Dorsolateral prefrontal cortex (tissue), 122 donors: ENCODE measurements at places on chromosomes 16 and 17.

GRCh38 chr17:78127888-78128550 is 536 bp downstream of the TMC6 start:
- DNase-seq: no peak

GRCh38 chr17:61205401-61205800 is 194.2 kb upstream of the TBX2 start:
- no peak for DNase-seq

DNA sequence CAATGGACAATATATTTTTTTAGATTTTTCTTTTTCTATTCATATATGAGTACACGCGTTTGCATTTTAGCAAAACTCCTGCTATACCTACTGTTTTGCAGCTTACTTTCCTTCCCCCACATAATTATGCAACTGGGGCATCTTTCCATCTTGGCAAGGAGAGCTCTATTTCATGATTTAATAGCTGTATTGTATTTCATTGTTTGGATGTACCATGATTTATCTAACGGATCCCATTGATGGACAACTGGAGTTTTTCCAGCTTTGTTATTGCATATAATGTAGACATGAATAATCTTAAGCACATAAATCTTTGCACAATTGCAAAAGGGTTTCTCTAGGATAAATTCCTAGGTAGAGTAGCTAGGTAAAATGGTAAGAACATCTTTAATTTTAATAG is 133.9 kb downstream of the PITPNC1 start:
- no peak for DNase-seq

DNA sequence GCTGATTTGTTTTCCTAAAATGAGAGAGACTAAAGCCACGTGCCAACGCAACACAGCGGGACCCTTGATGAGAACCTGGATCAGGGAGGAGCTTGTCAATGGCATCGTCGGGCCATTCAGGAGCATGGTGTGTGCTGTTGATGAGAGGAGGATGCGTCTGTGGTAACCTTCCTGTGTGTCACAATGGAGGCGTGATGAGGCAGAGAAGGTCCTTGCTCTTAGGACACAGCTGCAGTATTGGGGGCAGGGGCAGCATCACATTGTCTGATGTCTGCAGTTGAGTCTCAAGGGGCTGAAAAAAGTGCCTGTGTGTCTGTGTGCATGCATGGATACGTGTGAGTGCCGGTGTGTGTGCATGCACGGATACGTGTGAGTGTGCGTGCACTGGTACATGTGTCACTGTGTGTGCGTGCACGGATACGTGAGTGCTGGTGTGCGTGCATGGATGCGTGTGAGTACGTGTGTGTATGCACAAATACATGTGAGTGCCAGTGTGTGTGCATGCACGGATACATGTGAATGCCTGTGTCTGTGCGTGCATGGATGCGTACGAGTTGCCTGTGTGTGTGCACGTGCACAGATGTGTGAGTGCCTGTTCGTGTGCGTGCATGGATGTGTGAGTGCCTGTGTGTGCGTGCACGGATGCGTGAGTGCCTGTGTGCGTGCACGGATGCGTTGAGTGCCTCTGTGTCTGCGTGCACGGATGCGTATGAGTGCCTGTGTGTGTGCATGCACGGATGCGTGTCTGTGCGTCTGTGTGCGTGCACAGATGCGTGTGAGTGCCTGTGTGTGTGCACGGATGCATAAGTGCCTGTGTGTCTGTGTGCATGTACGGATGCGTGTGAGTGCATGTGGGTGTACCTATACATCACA is 39.3 kb downstream of the BAIAP2 start:
- DNase-seq: no peak

GRCh38 chr17:33964344-33964979 is 290.6 kb upstream of the CCL2 start:
- DNase-seq: no peak

DNA sequence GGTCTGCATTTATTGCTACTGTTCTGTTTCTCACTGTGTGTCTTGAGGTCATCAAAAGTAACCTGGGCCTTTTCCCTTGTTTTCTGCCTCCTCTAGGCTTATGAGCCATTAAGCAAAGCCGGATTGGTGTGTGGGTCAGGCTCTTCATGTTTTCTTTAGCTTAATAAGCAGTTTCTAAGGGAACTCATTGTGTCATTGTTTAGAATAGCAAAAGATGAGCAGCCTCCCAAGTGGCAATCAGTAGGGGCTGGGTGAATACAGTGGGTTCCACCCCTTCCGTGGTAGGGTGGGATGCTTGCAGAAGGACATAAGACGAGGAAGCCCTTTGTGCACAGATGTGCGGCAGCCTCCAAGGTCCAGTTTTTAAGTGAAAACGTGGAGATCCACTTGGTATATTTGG is 34.5 kb downstream of the ABCC1 start:
- DNase-seq: no peak

DNA sequence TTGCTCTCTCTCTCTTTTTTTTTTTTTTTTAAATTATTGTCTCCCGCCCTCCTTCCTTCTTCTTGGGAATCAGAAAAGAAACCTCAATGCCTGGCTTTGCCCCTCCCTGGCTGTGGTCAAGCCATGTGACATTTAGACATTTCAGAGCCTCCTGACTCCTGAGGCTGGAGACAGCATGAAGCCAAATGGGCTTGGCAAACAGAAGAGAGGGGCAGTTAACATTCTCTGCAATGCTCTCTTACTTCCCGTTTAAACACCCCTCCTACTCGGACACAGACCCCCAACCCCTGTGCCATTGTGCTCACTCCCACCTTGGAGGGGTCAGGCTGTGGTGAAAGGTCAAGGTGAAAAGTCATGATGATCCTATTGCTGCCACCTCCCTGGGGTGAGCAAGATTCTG is 14.7 kb upstream of the MEOX1 start:
- no peak for DNase-seq

- DNase-seq: no peak
These were observed 395.4 kb downstream of the NPIPA7 start for GRCh38 chr16:16774389-16774788.

GRCh38 chr16:88773812-88774291 is 11.2 kb downstream of the PIEZO1 start:
- no peak for DNase-seq

DNA sequence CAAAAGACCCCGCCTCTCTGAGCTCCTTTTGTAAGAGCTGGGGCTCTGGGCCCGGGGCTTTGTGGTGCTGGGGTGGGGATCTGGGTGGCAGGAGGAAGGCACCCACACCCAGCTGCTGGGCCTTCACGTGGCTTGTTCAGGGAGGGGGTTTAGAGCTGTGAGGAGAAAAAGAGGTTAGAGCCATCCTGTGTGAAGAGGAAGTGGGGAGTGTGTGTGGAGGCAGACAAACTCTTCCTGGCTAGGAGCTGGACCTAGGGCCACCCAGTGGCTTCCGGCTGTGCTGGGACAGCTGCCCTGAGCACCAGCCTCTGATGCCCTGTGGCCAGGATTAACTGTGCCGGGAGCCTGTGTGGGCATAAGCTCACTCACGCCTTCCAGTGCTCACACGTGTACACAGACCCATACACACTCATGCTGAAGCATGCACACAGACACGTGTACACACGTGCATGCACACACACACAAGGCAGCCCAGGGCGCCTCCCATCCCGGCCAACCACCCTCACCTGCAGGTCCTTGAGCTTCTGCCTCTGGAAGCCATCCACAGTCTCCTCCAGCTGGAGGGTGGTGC is 7.4 kb downstream of the CIBAR2 start:
- no peak for DNase-seq

GRCh38 chr17:32927724-32928585 is at the start of gene TMEM98:
Gene TMEM98, plus strand, starts transcription at chr17:32928153. Its CDS starts 3,376 bp downstream, at chr17:32931529.
- DNase-seq: peak; percentile 62
